Spleen (tissue), 13 donors: ENCODE measurements at places on chromosomes 11 and 22. TPM values are rescaled to one million over a fixed set of nuclear protein-coding genes. Genes with fewer than 3 reads are reported as not detected.

OR2AT4 gene
- total RNA-seq: not detected

DNA sequence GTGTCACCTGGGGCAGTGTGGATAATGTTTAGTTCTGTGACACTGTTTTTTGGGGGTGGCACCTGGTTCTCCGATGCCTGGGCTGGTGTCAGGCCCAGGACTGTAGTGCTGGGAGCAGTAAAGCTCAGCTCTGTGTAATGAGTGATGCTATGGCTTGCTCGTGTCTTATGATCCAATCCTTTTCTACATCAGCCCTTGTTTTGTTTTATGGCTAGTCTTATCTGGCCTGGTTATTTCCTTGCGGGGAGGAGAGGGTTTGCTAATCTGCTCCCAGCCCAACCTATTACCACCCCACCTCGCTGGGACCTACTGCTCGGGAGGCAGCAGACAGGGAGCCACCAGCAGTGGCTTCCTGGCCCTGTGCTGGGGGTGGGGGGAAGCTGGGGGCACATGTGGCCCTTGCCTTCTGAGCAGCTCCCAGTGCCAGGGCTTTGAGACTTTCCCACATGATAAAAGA is 35.0 kb upstream of the TPBGL start:
- DNase-seq: no peak

DNA sequence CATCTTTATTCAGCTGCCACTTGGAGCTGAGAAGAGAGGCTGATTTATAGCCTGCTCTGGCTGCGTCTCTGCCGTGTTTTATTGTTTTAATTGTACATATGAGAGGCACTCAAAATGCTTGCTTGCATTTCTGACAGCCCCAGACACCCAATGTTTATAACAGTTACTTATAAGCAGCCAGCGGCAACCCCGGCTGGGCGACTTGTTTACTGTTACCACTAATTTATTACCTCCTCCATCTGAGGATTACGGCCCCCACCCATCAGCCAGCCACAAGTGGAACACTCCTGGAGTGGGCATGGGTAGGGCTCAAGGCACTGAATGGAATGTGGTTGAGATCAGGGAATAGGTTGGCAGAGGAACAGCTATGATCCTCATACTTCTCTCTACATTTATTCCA is 61.2 kb downstream of the CLPB start:
- no peak for DNase-seq

DNA sequence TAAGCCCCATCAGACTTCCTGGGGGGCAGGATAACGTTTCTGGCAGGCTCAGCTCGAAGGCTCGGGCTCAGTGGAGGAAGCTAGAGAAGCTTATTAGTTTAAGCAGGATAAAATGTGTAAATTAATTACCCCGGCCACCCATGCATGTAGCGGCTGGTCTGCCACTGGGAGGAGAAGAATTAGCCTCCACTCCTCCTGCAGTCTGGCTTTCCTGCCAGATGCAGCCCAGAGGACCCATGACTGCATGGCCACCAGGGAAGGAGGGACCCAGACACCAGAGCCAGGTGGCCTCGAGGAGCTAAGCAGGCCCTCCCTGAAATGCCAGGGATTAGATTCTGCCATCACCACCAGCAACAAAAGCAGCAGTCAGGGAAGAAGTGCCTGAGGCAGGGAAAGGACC is 32.3 kb downstream of the TRIM29 start:
- no peak for DNase-seq

DNA sequence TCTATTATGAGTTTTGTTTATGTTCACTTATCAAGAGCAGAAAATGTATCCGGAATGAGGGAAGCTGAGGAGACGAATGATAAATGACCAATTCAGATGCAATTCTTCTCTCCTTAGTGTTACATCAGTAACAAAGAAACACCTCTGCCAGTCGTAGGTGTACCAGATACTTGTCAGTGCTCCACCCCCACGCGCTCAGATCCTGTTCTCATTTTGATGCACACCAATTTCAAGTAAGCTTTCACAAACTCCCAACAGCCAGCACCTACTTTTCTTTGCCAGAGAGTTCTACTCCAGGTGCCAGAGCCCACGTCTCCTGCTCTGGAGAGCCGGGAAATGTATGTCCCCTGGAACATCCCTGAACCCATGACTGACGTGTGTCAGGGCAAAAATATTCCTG is 43.7 kb downstream of the OR8B12 start:
- DNase-seq: no peak
